Gastroesophageal sphincter (tissue), 4 donors: ENCODE measurements at places on chromosomes 1 and 21. TPM values are rescaled to one million over a fixed set of nuclear protein-coding genes. Genes with fewer than 3 reads are reported as not detected.

DNA sequence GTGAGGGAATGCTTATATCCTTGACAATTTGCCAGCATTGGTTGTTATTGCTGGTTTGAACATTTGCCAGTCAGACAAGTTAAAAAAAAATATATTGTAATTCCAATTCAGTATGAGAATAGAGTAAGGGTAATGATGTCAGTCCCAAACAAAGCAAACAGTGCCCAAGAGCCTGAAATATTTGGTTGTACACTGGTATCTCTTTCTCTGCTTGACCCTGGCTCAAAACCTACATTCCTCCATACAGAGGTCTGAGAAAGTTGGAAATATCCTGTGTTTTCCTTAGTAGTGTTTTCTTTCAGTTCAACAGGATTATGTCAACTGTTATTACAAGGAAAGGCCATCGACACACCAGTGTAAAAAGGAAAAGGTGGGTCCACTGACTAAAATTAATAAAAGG, 145.6 kb downstream of the MRPL39 start:
- ATAC-seq = no peak

- no peak for ATAC-seq
Measured at GRCh38 chr1:35298464-35298863, 30.0 kb downstream of the ZMYM4 start.

GRCh38 chr1:19552291-19553010, 67.1 kb upstream of the CAPZB start:
- no peak for ATAC-seq

- ATAC-seq = no peak
Measured at GRCh38 chr1:116036255-116036654, 59.9 kb downstream of the SLC22A15 start.

DNA sequence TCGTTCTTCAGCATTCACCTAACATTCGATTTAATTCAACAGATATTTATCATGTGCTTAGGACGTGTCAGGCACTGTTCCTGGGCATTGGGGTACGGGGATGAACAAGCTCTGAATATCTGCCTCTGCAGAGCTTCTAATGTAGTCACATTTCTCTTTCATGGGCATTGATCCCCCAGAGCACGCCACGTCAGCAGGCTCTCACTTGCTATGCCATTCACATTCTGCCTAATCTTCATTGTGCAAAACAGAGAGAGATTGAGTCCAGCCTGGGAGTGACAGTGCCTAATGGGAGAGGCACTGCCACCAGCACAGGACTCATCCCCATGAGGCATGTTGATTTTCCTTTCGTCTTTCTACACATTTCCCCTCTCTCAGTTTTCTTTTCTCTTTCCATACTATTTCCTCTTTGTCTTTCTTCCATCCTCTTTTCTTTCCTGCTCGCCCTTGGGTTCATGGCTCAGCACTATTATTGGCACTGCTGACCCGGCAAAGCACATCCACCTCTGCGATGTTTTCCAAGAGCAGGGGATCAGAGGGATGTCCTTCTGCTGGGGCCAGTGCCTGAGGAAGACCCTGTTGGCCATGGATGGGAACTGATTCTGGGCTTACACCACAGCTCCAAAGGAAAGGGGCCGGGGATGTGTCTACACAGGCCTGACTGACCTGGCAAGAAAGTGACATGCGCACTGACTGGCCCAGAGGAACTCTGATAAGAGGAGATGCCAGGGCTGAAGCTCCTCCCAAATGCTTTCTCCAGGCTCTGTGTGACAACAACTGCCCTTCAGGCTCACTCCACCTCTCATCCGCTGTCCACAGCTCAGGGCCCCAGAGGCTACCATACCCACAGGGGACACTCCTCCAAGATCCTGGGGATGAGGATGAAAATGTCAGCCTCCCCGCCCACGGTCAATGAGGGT, 195.9 kb downstream of the TOMM20 start:
- ATAC-seq = no peak

GRCh38 chr1:82962658-82963057, 1036.3 kb downstream of the TTLL7 start:
- ATAC-seq = no peak

GRCh38 chr1:201095581-201095980, 16.6 kb downstream of the CACNA1S start:
- ATAC-seq = no peak

- ATAC-seq = no peak
Measured at GRCh38 chr21:42423685-42424084, 20.0 kb downstream of the UBASH3A start.

GRCh38 chr1:150557813-150558212, 8.6 kb downstream of the ADAMTSL4 start:
- no peak for ATAC-seq

GRCh38 chr1:230958370-230958769, 20.3 kb downstream of the TTC13 start:
- ATAC-seq = no peak

Gene VWA1
- total RNA-seq = 90.5 TPM

Gene DNM3
- 4.5 TPM for total RNA-seq

Gene SLC30A2
- total RNA-seq = not detected

Gene ZBTB48
- 17.7 TPM for total RNA-seq

Gene RPE65
- total RNA-seq = not detected

Gene GJA8
- not detected for total RNA-seq

Gene SERPINC1
- not detected for total RNA-seq
